NCI-H1436 treated with DMSO at 0.1 percent for 48 hours (cell line): ENCODE measurements at places on chromosomes 16 and 17.

DNA sequence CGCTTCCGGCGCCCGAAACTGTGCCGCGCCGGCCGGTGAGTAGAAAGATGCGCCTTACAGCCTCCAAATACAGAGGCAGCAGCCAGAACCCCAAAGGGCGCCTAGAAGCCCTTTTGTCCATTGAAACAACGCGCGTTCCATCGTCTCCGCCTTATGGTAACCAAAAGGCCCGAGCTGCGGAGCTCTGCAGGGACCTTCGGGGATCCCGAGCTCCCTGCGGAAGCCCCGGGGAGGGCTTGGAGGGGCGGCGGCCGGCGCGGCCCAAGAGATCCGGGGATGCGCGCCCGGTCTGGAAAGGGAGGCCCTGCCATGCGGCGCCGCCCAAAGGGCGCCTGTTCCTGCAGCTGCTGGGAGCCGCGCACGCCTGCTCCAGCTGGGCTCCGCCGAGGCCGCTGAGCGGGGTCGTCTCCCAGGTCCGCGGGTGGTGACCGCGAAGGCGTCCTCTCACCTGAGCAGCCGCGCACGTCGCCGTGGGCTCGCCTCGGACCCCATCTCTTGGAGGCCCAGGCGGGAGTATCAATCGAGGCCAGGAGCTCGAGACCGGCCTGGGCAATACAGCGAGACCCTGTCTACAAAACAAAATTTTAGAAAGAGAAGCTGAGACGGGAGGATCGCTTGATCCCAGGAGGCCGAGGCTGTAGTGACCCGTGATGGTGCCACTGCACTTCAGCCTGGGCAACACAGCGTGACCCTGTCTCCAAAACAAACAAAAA lies 742 bp upstream of the FBXO31 start:
- DNase-seq: no peak

DNA sequence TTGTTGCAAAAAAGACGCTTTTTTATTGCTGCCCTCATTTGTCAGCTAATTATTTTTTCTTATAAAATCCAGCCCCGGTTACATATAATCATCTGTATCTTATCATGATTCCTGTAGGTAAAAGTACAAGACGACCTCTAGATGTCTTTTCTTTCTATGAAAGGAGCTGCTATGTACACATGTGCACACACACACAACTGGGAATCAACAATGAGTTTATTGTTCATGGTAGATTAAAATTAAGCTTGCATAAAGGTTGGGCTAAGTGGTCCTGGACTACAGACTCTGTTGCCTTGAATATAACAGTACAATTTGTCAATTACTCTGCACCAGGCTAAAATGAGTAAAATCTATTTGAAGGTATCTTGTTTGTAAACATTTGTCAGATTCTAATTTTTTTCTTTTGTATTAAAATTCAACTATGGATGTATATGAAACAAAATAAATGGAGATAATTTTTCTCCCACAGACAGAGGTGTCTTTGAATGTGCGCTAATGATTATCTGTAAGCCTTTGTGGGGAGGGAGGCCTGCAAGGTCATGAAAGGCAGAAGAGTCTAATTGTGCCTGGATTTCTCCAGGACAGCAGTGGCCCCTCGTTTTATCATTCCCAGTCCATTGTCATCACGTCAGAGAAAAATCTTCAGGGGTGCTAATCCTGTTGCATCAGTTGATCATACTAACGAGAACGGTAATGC lies 13.4 kb downstream of the C17orf58 start:
- no peak for DNase-seq

GRCh38 chr17:31653691-31654090 lies 205.4 kb downstream of the COPRS start:
- no peak for DNase-seq

GRCh38 chr16:23742766-23743165 lies 12.1 kb upstream of the CHP2 start:
- no peak for DNase-seq
